Stimulated activated CD4-positive, alpha-beta T cell treated with anti-CD3 and anti-CD28 coated beads, Interleukin-12 subunit alpha, Interleukin-12 subunit beta, amount 100 ng/mL, for 48 hours (primary cell): ENCODE measurements at places on chromosomes 1 and 21.

DNA sequence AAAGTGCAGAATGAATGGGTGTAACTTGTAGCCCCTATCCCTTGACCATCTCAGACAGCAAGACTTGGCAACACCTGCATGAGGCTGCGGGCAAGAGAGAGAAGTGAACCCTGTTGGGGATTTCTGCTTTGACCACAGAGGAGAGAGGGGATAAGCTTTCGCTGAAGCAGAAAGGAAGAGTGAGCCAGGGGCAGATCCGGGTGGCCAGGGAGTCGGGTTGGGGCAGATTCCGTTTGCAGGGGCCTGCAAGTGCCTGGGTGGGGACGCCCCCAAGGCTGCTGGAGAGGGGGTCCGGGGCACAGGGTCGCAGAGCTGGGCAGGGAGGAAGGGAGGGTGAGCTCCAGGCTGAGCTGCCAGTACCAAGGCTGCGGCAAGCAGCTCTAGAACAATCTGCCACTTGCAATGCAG lies 25.3 kb upstream of the PIK3CD start:
- DNase-seq: no peak

- DNase-seq: no peak
Observed at GRCh38 chr1:209746451-209747165, 9.2 kb upstream of the TRAF3IP3 start.

DNA sequence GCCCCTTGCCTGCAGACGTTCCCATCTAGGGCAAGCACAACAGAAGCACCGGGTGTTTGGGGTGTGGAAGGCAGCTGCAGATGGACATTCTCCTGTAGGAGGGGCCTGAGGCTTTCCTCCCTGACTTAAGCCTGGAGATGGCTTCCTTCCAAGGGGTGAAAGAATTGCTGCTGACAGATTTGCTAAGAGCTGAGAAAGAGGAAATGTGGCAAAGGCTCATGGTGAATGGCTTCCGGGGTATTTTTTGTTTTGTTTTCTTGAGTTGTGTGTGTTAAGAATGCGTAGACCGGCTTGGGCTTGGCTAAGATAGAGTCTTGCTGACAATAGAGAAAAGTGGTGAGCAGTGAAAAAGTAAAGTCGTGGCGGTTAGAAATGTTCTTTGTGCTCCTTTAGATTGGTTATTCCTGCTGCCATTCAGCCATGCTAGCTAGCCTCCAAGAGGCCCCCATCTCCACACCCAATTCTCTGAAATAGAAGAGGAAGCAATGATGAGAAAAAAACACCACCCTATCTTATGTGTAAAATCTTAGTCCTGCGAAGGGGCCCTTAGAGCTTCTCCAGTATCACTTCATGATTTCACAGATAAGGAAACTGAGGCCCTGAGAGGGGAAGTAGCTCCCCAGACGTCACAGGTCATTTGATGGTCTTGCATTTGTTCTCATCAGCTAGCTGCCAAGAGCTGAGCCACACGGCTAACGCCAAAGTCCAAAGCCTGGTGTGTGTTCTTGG lies 36.9 kb downstream of the EIF2D start:
- DNase-seq: no peak

DNA sequence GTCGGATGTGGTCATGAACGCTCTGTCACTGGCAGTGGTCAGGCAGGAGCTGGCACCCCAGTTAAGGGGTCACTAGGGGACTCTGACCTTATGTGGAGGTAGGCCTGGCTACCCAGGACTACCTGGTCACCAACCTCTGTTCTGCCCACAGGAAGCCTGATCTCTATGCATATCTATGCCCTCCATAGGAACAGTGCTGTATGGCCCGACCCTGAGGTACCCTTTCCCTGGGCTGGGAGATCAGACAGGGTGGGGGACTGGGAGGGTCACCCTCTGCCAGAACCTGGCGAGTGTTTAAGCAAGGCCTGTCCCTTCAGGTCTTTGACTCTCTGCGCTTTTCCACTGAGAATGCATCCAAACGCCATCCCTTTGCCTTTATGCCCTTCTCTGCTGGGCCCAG lies 19.0 kb downstream of the CYP4B1 start:
- DNase-seq: no peak

DNA sequence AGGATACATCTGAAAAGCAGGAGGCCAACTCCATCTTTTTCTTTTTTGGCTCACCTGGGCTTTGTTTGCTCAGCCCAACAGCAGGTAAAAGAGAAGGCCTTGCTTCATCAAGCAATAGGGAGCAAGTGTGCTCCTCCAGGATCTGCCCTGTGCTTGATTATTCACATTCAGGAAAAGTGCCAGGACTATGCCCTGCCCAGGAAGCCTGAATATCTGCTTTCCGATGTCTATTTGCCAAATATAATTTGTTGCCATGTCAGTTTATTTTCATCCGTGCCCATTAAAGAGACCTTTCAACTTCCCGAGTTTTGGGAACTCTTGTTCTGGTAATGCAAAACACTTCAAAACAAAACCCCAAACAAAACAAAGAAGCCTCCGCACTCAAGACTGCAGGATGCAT lies 185.3 kb downstream of the CDC7 start:
- DNase-seq: no peak

GRCh38 chr1:2257245-2257627 lies 29.1 kb downstream of the SKI start:
- DNase-seq: no peak

GRCh38 chr1:10631811-10632593 lies 157.3 kb downstream of the PEX14 start:
- DNase-seq: no peak

DNA sequence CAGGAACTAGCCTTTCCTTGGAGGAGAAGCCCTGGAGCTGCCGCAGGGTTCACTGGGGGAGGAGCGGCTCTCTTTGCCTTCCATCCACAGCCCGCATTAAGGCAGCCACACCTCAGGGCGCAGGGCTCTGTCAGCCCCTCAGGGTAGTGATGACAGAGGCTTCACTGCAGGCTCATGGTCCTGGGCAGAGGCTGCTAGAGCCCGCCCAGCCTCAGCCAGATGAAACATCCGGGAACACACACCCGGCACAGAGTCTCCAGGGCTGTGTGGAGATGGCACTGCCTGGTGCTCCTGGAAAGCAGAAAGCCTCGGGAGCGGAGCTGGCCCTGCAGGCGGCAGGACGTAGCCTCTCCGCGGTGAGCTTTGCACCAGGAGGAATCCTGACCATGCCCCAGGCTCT lies 29.4 kb upstream of the PEX10 start:
- DNase-seq: no peak

- DNase-seq: no peak
Observed at GRCh38 chr1:8097077-8097799, 71.1 kb upstream of the ERRFI1 start.

DNA sequence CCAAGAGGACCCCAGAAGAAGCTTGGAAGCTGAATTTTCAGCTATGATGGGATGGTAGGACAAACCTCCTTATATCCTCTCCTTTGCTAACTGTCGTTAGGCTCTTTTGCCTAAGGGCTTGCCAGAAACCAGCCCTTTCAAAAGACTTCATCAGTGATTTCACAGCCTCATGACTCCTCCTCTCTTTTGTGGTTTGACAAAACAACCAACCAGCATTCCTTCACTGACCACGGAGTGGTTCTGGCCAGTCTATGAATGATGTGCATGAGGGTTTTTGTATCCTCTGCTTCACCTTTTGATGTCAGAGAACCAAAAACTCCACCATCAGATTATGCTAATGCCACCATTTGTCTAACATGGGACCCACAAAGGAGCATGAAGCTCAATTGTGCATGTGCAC lies 116.9 kb upstream of the COA6 start:
- no peak for DNase-seq
